Hepatocyte (in vitro differentiated cells): ENCODE measurements at places on chromosomes 13 and 19.
A peak's percentile ranks its signal among the peaks of the same experiment; 100 is the strongest.

DNA sequence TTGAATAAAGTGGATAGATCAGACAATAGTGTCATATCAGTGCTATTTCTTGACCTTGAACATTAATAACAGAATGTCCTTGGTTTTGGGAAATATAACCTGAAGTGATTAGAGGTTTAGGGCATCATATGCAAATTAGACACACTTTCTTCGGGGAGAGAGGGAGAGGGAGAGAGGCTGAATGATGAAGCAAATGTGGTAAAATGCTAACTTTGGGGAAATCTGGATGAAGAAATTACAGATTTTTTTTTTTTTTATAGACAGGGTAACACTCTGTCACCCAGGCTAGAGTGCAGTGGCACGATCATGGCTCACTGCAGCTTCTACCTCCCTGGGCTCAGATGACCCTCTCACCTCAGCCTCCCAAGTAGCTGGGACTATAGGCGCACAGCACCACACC, 3.9 kb upstream of the NCR1 start:
- no peaks in the 10 kb centered on the region for H3K4me1 ChIP-seq
- H3K27ac ChIP-seq = no peak overlapping the region
- no peaks in the 10 kb centered on the region for H3K36me3 ChIP-seq
- H3K4me3 ChIP-seq = no peak overlapping the region
- no peak for DNase-seq

DNA sequence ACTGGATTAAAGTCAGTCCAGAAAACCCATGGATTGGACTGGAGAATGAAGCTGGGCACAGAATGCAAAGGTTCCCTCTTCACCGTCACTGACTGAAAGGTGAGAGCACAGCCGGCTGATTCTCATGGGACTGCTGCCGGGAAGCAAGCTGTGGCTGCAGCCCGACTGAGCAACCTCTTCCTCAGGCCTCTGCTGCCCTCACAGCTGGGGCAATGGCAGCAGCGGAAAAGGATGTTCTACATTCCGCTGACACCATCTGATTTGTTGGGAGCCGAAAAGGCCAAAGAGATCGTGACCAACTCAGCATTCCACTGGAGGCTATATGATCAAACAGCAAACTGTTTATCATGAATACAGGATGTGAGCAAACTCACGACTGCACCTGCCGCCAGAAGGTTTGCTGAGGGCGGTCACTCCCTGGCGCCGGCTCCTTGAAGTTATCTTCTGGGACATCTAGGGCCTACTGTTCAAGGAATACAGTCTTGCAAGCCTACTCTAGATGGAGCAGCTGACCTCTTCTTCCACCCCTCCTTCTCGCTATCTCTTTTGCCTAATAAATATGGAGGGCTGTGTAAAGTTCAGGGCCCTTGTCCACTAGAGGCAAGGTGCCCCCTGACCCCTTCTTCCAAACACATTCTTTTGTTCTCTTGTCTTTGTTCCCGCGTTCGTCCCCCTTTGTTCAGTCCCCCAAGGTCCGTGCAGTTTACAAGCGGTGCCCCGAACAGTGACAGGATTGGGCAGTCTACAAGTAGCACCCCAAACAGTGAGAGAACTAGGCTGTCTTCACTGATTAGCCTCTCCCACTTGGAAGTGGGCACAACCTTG, 19.6 kb upstream of the SIGLEC6 start:
- no peak for DNase-seq
- no peaks in the 10 kb centered on the region for H3K4me1 ChIP-seq
- no peak overlapping the region for H3K4me3 ChIP-seq
- H3K27ac ChIP-seq = no peak overlapping the region
- no peaks in the 10 kb centered on the region for H3K27me3 ChIP-seq

- no peak for DNase-seq
- no peaks in the 10 kb centered on the region for H3K27me3 ChIP-seq
- no peaks in the 10 kb centered on the region for H3K36me3 ChIP-seq
- no peak overlapping the region for H3K27ac ChIP-seq
- H3K4me1 ChIP-seq = peaks cover under 1% of the 10 kb centered on the region
Observed at GRCh38 chr19:6227936-6228325, 51.8 kb downstream of the MLLT1 start.

- no peak overlapping the region for H3K27ac ChIP-seq
- DNase-seq = no peak
- H3K27me3 ChIP-seq = no peaks in the 10 kb centered on the region
- H3K4me1 ChIP-seq = no peaks in the 10 kb centered on the region
- no peaks in the 10 kb centered on the region for H3K36me3 ChIP-seq
Observed at GRCh38 chr13:113601166-113602070, 16.9 kb downstream of the TFDP1 start.

- H3K4me1 ChIP-seq = peaks cover 43% of the 10 kb centered on the region
- peak overlapping the region; percentile 76 for H3K27ac ChIP-seq
- no peaks in the 10 kb centered on the region for H3K36me3 ChIP-seq
- no peaks in the 10 kb centered on the region for H3K27me3 ChIP-seq
- DNase-seq = no peak
Observed at GRCh38 chr19:5968431-5969373, 9.2 kb downstream of the RANBP3 start.

GRCh38 chr13:114259374-114259773, 22.0 kb upstream of the UPF3A start:
- DNase-seq = no peak
- H3K4me3 ChIP-seq = no peak overlapping the region
- H3K27ac ChIP-seq = no peak overlapping the region
- no peaks in the 10 kb centered on the region for H3K4me1 ChIP-seq
- H3K27me3 ChIP-seq = no peaks in the 10 kb centered on the region

DNA sequence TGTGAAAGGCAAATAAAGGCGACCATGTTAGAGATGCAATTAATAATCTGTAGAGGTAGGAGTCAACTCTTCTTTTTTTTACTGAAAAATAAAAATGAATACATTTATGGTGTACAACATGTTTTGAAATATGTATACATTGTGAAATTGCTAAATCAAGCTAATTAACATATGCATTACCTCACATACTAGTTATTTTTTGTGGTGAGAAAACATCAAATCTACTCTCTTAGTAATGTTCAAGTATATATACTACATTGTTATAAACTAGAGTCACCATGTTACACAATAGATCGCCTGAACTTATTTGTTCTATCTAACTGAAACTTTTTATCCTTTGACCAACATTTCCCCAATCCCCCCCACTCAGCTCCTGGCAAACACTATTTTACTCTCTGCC, 143.2 kb downstream of the POU4F1 start:
- no peaks in the 10 kb centered on the region for H3K27me3 ChIP-seq
- DNase-seq = no peak
- no peak overlapping the region for H3K27ac ChIP-seq
- no peak overlapping the region for H3K4me3 ChIP-seq
- H3K36me3 ChIP-seq = no peaks in the 10 kb centered on the region
- no peaks in the 10 kb centered on the region for H3K4me1 ChIP-seq

DNA sequence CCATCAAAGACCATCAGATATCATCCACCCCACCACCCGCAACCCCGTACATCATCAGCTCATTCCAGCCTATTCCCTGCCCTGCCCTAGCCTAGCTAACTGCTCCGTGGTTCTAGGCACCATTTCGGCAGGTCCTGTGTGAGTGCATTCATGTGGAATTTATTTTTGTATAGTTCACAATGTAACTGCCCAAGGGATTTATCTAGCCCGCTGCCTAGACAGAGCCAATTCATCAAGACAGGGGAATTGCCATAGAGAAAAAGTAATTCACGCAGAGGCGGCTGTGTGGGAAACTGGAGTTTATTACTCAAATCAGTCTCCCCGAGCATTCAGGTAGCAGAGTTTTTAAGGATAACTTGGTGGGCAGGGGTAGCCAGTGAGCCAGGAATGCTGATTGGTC, 109.2 kb upstream of the UBL3 start:
- no peaks in the 10 kb centered on the region for H3K4me1 ChIP-seq
- DNase-seq = no peak
- H3K36me3 ChIP-seq = no peaks in the 10 kb centered on the region
- H3K4me3 ChIP-seq = no peak overlapping the region

DNA sequence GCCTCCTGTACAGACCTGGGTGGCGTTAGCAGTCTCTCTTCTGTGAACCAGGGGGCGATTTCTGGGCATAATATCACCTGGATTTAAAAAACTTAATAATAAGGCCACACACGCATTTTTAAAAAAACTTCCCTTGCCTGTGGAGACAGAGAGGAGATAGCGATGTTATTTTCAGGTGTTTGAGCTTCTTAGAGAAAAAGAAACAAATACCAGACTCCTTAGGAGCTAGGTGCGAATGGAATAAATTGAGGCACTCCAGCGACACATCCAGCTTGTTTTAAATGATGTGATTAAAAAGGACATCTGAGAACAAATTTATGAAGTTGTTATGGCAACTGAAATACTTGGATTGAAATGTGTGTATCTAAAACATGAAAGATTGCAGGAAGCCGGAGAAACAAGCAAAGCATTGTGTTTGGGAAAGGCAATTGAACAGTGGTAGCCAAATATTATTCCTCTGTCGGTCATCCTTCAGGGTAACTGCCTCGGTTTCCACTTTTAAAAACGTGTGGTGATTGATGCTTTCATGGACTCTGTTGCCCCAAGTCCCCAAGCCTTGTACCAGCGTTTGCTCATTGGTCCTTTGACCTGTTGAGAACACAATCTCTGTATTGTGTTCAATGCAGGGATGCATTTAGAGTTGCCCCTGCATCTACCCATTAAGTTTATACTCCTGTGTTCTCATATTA, 158.7 kb downstream of the TM9SF2 start:
- peaks cover 14% of the 10 kb centered on the region for H3K4me1 ChIP-seq
- H3K27ac ChIP-seq = no peak overlapping the region
- H3K27me3 ChIP-seq = peaks cover 13% of the 10 kb centered on the region
- no peak overlapping the region for H3K4me3 ChIP-seq

- peaks cover 33% of the 10 kb centered on the region for H3K4me1 ChIP-seq
- no peak for DNase-seq
- H3K4me3 ChIP-seq = no peak overlapping the region
- H3K36me3 ChIP-seq = no peaks in the 10 kb centered on the region
- H3K27ac ChIP-seq = peak overlapping the region; percentile 94
Observed at GRCh38 chr13:110618167-110618566, 2.8 kb downstream of the NAXD start.

- no peak for DNase-seq
- no peak overlapping the region for H3K4me3 ChIP-seq
- H3K36me3 ChIP-seq = no peaks in the 10 kb centered on the region
- peaks cover 3% of the 10 kb centered on the region for H3K4me1 ChIP-seq
Observed at GRCh38 chr13:74080762-74081161, 53.4 kb downstream of the KLF12 start.

DNA sequence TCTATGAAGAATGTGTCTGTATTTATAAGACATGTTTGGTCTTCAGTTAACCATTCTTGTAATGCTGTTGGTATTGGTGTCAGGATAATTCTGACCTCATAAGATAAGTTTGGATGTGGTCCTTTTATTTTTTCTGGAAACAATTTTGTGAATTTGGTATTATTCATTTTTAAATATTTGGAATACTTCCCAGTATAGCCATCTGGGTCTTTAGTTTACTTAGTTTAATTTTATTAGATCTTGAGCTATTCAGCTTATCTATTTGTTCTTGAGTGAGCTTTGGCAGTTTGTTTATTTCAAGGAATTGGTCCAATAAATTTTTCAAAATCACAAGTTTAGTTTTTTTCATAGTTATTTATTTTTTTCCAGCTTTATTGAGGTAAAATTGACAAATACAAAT, 335.4 kb upstream of the PCDH20 start:
- H3K4me1 ChIP-seq = no peaks in the 10 kb centered on the region
- H3K27ac ChIP-seq = no peak overlapping the region
- DNase-seq = no peak
- H3K27me3 ChIP-seq = no peaks in the 10 kb centered on the region

GRCh38 chr13:48156466-48156865, 61.6 kb upstream of the MED4 start:
- H3K27ac ChIP-seq = no peak overlapping the region
- no peaks in the 10 kb centered on the region for H3K27me3 ChIP-seq
- no peak for DNase-seq
- no peak overlapping the region for H3K4me3 ChIP-seq
- no peaks in the 10 kb centered on the region for H3K4me1 ChIP-seq
- no peaks in the 10 kb centered on the region for H3K36me3 ChIP-seq

GRCh38 chr19:46340051-46340659, 6.7 kb upstream of the PPP5C start:
- no peaks in the 10 kb centered on the region for H3K27me3 ChIP-seq
- H3K36me3 ChIP-seq = no peaks in the 10 kb centered on the region
- peak overlapping the region; percentile 85 for H3K27ac ChIP-seq
- peaks cover 14% of the 10 kb centered on the region for H3K4me1 ChIP-seq
- no peak for DNase-seq

- no peaks in the 10 kb centered on the region for H3K36me3 ChIP-seq
- no peaks in the 10 kb centered on the region for H3K27me3 ChIP-seq
- H3K27ac ChIP-seq = no peak overlapping the region
- H3K4me3 ChIP-seq = no peak overlapping the region
- no peaks in the 10 kb centered on the region for H3K4me1 ChIP-seq
- no peak for DNase-seq
Observed at GRCh38 chr13:95734124-95734523, 57.2 kb downstream of the DNAJC3 start.

- H3K4me1 ChIP-seq = peaks cover 20% of the 10 kb centered on the region
- H3K27ac ChIP-seq = peak overlapping the region; percentile 33
- no peaks in the 10 kb centered on the region for H3K36me3 ChIP-seq
- no peaks in the 10 kb centered on the region for H3K27me3 ChIP-seq
- DNase-seq = no peak
Observed at GRCh38 chr13:23763318-23763717, 125.9 kb downstream of the MIPEP start.

- H3K27me3 ChIP-seq = no peaks in the 10 kb centered on the region
- peaks cover 7% of the 10 kb centered on the region for H3K4me1 ChIP-seq
- peak overlapping the region; percentile 96 for H3K27ac ChIP-seq
- no peak overlapping the region for H3K4me3 ChIP-seq
- no peaks in the 10 kb centered on the region for H3K36me3 ChIP-seq
Observed at GRCh38 chr19:43674596-43674995, 4.6 kb upstream of the PLAUR start.

GRCh38 chr19:39398297-39398864, 7.2 kb downstream of the MED29 start:
- no peaks in the 10 kb centered on the region for H3K27me3 ChIP-seq
- H3K4me1 ChIP-seq = peaks cover 38% of the 10 kb centered on the region
- peak; percentile 82 for DNase-seq

- no peak for DNase-seq
- H3K4me1 ChIP-seq = no peaks in the 10 kb centered on the region
- no peaks in the 10 kb centered on the region for H3K27me3 ChIP-seq
- no peaks in the 10 kb centered on the region for H3K36me3 ChIP-seq
- H3K4me3 ChIP-seq = no peak overlapping the region
- H3K27ac ChIP-seq = no peak overlapping the region
Observed at GRCh38 chr19:11101057-11101456, 11.8 kb downstream of the LDLR start.

DNA sequence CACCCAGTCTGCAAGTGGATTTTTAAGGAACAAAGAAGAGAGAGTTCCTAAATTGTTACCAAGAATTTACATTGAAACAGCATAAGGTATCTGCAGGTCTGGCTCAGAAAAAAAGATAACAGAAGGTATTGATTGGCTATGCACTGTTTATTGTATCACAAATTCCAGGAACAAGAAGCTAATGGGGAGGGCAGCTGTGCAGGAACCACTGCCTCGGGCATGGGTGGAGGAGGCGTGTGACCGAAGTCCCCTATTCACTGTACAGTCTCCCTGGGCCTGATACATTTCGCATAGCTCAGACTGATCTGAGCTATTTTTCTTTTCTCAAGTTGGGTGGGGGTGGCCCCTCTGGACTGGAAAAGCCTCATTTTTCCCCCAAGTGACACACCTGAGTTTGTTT, 11.7 kb downstream of the NECTIN2 start:
- no peak overlapping the region for H3K4me3 ChIP-seq
- no peak overlapping the region for H3K27ac ChIP-seq
- peaks cover 5% of the 10 kb centered on the region for H3K4me1 ChIP-seq
- H3K36me3 ChIP-seq = no peaks in the 10 kb centered on the region
- DNase-seq = no peak

GRCh38 chr13:47480951-47481350, 520.1 kb downstream of the SUCLA2 start:
- no peak overlapping the region for H3K4me3 ChIP-seq
- no peaks in the 10 kb centered on the region for H3K36me3 ChIP-seq
- no peaks in the 10 kb centered on the region for H3K27me3 ChIP-seq
- no peak overlapping the region for H3K27ac ChIP-seq
- DNase-seq = no peak
